ENCODE measurements at places on chromosomes 5 and 9.
A peak's percentile ranks its signal among the peaks of the same experiment; 100 is the strongest.

- DNase-seq = no peak
Observed at GRCh38 chr5:34774139-34774538, 64.8 kb upstream of the TTC23L start.

- no peak for DNase-seq
Observed at GRCh38 chr9:137710704-137711103, 91.9 kb downstream of the EHMT1 start.

DNA sequence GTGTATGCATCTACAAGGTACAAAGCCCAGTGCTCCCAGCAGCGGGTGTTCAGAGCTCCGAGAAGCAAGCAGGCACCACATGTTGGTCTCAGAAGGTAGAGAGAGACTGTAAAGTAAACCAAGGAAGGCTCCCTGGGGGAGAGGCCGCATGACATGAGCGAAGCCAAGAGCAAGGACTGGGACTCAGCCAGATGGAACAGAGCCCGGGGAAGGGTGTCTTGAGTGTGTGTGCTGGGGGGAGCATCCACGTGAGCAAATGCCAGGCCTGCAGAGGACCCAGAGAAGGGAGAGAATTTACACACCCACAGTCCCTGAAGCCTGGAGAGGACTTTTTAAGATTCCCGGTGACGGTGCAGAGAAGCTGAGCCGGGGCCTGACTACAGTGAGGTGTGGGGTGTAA lies 15.2 kb upstream of the KCNIP1 start:
- DNase-seq = no peak

DNA sequence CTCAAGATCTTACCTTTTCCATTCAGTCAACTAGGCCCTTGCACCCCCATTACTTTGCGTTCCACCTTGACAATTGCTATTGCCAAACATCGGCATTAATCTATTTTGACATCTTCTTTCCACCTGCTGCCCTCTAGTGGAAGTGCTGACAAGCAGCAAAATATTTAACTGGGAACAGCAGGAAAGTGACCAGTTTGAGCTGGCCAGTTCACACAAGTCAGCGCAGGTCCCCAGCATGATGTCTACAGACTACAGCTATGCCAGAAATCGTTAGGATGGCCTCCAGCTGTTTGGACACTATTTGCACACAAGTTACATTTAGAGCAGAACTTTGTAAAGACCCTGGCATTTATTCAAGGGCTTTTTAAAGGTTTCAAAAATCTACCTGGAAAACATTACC lies 160.1 kb downstream of the GHR start:
- peak; percentile 12 for DNase-seq

GRCh38 chr5:37272511-37272910 lies 23.3 kb upstream of the CPLANE1 start:
- no peak for DNase-seq

GRCh38 chr5:180689071-180689694 lies 39.8 kb upstream of the FLT4 start:
- DNase-seq = peak; percentile 30

GRCh38 chr5:32551865-32552264 lies 33.5 kb upstream of the SUB1 start:
- DNase-seq = no peak

All from activated naive CD4-positive, alpha-beta T cell treated with Interleukin-2 at 50 U/mL for 16 hours (primary cell).